ENCODE measurements at places on chromosomes 3 and 15.

DNA sequence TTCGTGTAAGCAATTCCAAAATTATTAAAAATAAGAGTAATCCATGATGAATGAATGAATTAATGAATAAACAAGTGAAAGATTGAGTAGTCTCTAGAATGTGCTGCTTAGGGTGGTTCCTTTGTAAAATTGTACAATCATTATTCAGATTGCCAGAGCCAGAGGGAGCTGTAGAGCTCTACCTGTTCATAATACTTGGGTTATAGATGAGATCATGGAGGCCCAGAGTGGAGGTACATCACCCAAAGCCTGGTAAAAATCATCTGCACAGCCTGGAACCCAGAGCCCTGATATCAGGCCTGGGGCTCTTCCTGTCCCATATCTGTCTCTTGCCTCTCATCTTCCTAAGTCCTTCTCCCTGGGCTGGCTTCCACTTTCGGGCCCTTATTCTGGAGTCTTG lies 297.2 kb downstream of the RPLP1 start:
- peak; percentile 50 for DNase-seq

- DNase-seq: peak; percentile 52
Measured at GRCh38 chr3:48528754-48529153, 24.8 kb upstream of the SHISA5 start.

GRCh38 chr15:85691350-85692240 lies 103.1 kb downstream of the KLHL25 start:
- DNase-seq: peak; percentile 20

DNA sequence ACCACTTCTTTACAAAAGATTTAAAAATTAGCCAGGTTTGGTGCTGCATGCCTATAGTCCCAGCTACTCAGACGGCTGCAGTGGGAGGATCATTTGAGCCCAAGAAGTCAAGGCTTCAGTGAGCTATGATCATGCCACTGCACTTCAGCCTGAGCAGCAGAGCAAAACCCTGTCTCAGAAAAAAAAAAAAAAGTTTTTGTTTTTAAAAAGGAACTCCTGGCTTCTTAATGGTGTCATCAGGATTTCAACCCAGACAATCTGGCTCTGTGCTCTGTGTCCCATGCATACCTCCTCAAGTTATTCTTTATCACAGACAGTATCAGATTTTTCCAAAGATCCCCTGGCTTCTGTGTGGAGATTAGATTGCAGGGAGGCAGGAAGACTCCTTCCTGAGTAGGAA lies 64.2 kb upstream of the IL12A start:
- DNase-seq: no peak

- DNase-seq: no peak
Measured at GRCh38 chr3:9251055-9251786, 1.8 kb upstream of the SRGAP3 start.

- DNase-seq: no peak
Measured at GRCh38 chr3:66692766-66693150, 191.9 kb upstream of the LRIG1 start.

- peak; percentile 71 for DNase-seq
Measured at GRCh38 chr3:26623419-26624208, 1.0 kb downstream of the LRRC3B start.

DNA sequence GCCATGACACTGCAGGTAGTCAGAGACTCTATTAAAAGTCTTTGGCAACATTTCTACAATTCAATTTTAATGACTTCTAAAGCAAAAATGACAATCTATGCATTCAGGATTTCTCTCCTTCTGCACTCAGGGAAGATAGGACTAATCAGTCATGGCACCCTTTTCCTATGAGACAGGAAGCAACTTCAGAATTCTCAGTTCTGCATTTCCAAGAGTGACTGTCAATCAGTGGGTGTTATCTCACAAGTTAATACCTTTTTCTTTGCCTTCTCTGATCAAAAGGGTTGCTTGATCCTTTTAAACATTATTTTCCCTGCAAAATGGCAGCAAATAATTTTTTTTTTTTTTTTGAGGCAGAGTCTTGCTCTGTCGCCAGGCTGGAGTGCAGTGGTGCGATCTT lies 7.8 kb upstream of the ICE2 start:
- DNase-seq: peak; percentile 25

DNA sequence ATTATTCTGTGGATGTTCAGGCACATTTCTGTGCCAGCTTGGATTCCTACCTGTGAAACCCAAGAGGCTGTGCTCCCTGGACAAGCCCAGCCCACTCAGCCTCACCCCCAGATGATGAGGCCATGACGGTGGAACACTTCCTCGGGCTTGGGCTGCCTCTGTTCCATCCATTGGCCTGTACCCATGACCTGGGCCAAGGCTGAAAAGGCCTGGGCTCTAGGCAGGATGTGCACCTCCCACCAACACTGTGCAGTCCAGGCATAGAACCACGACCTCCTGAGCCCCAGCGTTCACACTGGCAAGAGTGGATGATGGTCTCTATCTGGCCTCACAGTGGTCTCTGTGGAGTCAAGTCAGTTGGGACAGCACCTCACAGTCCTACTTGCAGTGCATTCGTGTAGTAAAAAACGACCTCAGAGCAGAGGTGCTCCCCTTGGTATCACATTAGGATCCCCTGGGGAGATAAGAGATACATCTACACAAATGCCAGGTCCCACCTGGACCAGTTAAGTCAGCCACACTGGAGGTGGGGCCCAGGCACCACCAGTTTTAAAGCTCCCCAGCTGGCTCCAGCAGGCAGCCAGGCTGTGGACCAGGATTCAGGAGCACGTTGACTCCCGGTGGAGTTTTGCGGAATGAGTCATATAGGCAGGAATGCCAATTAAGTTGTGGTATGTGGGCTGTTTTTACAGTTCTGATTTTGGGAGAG lies 39.0 kb upstream of the IGF1R start:
- DNase-seq: no peak

DNA sequence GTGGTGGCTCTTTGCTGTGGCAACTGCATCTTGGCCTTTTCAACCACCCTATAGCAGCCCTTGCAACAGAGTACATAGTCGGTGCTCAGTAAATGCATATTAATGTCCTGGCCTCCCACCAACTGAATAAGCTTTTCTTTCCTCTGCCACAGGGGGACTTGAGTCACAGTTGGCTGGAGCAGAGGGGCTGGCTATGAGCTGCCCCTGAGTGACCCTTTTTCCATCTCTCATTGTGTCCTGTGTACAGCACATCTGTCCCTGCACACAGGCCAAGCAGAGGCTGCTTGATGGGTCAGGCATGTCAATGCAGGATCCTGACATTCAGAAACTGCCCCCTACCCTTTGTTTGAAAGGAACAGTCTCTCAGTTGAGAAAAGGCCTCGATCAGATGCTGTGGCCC lies 22.4 kb downstream of the SPSB4 start:
- DNase-seq: no peak

DNA sequence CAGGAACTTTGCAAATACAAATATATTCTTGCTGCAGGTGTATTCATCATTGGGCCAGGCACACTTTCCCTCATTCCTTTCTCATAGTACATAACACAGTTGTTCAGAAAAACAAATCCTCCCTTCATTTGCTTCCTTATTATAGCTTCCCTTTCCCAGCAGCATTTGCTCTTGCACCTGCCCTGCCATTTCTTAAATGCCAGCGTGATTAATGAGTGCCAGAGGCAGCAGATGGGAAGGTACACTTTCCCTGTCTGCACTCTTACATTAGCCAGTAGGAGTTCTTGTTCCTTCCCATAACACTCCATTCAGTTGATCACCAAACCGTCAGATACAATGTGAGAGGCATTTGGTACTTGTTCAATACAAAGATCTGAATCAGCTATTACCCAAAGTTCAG lies 128.5 kb upstream of the GAP43 start:
- DNase-seq: no peak

DNA sequence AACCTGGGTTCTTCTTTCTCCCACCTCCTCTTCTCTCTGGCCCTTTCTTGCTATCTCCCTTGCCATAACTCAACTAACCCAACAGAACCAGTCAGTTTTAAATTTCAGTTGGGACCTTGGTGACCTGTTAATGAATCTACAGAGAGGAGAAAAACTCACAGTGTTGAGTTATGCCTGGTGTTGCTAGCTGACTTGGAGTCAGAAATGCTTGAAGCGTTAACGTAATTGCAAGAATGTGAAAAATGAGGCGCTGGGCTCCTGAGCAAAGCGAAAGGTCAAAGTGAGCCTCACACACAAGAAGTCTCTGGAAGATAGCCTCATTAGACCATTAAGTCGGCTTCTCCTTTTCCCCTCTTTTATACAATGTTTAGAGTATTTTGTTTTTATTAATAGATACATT lies 18.4 kb downstream of the MEIS2 start:
- no peak for DNase-seq

DNA sequence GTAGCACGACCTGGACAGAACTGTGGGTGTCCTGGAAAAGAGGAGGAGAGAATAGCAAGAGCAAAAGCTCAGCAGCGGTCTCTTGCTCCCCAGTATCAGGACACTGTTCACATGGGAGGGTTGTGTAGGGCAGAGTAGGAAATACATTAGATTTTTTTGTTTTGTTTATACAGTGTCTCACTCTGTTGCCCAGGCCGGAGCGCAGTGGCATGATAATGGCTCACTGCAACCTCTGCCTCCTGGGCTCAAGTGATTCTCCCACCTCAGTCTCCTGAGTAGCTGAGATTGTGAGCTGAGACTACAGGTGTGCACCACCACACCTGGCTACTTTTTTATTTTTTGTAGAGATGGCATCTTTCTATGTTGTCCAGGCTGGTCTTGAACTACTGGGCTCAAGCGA lies 53.3 kb downstream of the FNDC3B start:
- DNase-seq: no peak

DNA sequence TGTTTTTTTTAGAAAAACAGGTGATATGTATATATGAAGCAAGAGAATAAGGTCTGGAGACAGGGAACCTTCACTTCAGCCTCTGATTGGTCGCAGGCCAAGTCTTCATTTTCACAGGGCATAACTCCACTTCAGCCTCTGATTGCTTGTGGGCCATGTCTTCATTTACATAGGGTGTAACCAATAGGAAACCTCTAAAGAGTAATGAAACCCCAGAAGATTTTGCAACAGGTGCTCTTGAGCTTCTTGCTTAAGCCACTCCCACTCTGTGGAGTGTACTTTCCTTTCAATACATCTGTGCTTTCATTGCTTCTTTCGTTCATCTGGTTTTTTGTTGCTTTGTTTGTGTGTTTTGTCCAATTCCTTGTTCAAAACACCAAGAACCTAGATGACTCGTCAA lies 22.6 kb upstream of the SCG3 start:
- peak; percentile 56 for DNase-seq

GRCh38 chr3:20186600-20187004 lies 596 bp upstream of the SGO1 start:
- DNase-seq: peak; percentile 66

DNA sequence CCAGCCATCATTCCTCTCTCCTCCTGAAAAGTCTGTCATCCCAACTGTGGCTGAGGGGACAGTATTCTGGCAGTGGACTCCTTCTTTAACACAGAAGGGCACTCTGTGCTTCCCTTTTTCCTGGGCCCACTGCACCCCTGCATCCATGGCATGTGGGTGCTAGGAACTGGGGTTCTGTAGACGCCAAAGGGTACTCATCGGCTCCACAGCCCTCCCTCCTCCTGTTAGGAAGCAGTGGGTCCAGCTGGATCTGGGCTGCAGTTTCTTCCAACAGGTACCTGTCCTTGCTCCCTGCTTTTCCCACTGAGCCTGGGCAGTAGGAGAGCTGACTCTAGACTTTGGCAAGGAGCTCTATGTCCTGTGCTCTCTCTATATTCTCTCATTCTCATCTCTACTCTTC lies 6.4 kb upstream of the MANF start:
- DNase-seq: no peak

DNA sequence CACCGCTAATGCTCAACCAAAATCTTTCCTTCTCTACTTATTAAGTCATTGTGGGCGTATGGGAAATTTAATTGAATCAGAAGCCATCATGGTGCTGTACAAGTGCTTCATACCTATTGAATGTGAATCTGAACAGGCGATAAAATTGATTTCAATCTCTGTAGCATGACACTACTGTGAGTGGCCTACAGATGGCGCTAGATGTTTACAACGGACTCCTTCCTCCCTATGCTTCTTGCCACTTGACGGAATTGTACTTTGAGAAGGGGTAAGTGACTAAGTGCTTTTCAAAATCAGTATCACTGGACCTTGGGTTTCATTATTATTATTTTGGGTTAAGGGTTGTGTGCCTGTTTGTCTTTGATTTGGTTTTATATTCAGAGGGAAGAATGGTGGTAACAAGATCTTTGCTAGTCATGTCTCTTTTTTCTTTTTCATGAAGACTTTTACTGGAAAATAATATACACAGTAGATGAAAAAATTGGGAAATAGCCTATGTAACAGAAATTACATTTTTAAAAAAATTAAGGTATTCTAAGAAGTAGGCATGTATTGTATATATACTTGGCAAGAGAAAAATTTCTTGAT lies 35.4 kb downstream of the ACP3 start:
- DNase-seq: peak; percentile 83

- DNase-seq: peak; percentile 84
Measured at GRCh38 chr15:68298882-68299381, 21.4 kb downstream of the FEM1B start.

GRCh38 chr15:72916897-72917296 lies 133.3 kb upstream of the ADPGK start:
- no peak for DNase-seq

DNA sequence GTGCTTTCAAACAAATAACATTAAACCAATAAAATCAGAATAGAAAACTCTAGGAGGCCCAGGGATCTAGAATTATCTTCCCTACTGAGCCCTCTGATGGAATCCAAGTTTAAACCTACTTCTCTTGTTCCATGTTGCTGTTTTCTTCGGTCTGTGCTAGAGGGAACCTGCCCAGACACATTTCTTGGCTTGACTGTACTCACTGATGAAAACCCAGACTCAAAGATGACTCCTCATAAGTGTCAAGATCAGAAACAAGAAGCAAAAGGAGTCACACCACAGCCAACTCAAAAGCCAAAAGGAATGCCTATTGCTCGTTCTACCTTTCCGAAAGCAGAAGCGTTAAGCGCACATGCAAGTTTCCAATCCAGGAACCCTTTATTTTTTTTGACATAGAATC lies 31.6 kb downstream of the SCAP start:
- no peak for DNase-seq

GRCh38 chr3:196506687-196507086 lies 3.1 kb upstream of the RNF168 start:
- no peak for DNase-seq

- no peak for DNase-seq
Measured at GRCh38 chr3:185715091-185715490, 109.8 kb downstream of the IGF2BP2 start.

GRCh38 chr3:60916546-60916945 lies 334.7 kb downstream of the FHIT start:
- DNase-seq: no peak

All from OCI-M1 (cell line).